ENCODE measurements at places on chromosomes 3 and 15.

- DNase-seq, result no peak
Measured at GRCh38 chr3:113079218-113079961, 88.6 kb downstream of the GTPBP8 start.

DNA sequence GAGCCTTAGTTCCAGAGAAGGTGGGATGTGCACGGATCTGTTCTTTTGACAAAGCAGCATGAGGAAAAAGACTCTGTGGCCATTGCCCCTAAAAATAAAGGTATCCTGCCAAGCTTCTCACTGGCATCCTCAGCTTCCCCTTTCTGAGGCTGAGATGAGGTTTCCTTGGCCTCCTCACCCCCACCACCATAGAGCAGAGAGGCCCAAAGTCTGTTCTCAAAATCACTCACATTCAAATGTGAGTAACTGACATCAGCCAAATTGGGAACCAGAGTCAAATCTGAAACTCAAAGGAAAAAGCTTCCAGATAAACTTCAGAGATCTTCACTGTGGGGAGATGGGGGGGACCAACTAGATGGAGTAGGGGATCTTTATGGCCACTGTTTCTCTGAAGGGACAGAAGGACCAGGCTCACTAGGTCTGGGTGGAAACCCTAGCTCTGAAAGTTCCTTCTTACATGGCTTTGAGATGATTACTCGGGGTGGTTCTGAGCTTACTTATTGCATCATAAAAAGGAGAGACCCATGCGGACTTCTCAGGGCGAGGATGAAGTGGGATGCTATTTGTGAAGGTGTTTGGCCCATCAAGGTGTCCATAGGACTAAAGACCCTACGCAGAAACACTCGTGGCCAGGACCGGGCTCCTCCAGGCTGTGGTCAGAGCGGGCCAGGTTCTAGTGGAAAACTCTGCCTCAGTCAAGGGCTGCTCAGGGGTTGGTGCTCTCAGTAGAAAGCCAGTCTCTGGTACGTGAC is 61.5 kb upstream of the MEF2A start:
- no peak for DNase-seq

DNA sequence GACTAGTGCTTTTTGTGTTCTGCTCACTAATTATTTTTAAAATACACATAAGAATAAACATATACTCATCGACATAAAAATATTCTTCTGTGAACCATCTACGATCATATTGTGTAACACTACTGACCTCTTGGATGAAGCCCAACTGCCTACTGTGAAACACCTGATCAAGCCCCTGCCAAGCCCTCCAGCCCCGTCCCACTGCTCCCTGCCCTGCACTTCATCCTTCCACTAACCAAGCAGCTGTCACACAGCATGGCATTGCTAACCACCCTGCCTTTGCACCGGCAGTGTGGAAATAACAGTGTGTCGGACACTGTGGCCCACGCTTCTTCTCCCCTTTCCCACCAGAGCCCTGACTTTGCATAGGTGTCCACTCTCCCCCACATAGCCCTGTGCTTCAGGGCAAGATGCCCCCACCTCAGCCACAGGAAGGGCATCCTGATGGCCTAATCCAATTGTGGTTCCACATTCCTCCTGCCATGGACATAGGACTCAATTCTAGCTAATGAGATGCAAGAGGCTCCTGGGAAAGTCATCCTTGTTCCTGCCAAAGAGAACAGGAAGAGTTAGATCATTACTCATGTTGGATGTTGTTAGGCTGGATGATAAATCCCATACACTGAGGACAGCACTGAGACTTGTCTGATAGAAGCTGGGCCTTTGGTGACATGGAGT is 35.0 kb upstream of the ARID3B start:
- no peak for DNase-seq

DNA sequence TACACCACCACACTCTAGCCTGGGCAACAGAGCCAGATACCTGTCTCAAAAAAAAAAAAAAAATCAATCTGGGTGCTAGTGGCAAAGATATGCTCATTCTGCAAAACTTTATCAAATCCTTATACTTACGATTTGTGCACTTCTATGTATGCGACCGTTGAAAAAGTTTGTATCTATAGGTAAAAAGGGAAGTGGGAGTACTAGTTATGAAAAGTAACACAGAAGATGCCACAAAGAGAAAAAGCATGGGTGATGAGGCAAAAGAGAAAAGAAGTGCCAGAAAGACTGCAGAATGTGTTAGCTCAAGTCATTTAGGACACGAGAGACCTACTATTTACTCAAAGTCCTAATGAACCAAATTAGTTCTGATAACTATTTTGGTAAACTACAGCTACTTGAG is 407.8 kb downstream of the SHQ1 start:
- no peak for DNase-seq

Data from central memory CD8-positive, alpha-beta T cell (primary cell).